Activated CD4-positive, alpha-beta T cell treated with anti-CD3 and anti-CD28 coated beads for 48 hours (primary cell): ENCODE measurements at places on chromosomes 1 and 21.

DNA sequence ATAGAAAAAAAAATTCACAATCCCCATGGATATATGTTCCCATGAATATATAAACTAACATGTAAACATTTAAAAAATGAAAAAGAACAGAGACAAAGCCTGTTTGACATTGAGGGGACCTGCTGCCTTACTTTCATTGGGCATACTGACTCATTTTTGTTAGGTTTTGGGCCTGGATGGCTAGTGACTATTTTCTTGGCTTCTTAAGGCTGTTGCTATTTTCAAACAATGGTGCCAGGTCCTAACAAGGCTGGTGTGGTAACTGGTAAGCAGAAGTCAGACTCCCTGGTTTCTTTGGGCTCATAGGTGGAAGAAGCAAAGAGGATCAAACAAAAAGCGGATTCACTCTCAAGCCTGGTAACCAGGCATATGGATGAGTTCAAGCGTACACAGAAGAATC, 51.0 kb downstream of the LAMC2 start:
- no peak for DNase-seq

- peak; percentile 32 for DNase-seq
These were observed 10.8 kb downstream of the MINDY1 start for GRCh38 chr1:150995896-150996295.

DNA sequence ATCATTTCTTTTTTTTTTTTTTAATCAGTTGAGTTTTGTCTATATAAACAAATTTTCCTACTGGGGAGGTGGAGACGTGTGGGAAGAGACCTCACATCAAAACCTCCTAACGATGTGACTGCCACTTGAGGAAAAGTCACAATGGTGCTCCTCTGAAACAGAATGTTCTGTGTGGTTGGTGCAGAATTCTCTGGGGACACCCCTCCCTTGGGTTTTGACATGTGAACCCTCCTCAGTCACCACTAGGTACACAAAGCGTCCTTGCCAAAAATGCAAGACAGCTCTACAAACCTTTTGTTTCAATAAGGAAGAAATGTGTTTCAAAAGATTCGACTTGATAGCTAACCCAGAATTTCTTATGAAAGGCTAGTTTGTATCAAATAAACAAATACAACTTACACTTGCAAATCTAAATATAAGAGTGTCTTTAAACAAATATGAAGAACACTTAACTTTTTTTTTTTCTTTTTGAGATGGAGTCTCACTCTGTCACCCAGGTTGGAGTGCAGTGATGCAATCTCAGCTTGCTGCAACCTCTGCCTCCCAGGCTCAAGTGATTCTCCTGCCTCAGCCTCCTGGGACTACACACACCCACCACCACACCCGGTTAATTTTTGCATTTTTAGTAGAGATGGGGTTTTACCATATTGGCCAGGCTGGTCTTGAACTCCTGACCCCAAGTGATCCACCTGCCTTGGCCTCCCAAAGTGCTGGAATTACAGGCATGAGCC, 9.3 kb downstream of the SLC25A24 start:
- DNase-seq, result no peak

DNA sequence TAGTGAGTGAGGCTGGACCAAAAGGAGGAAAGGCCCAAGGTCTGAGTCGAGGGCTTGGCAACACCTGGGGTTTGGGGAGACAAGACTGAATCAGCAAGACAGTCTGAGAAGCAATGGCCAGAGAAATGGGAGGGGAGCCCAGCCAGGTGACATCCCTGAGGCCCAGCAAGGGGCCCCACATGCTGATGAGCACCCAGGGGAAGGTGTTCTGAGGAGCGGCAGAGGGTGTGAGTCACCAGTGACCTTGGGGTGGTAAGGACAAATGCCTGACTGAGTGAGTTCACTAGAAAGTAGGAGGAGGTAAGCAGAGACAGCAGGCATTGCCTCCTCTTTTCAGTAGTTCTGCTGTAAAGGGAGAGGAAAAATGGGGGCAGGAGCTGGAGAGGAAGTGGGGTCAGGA, 192.4 kb upstream of the GALNT2 start:
- peak; percentile 22 for DNase-seq

DNA sequence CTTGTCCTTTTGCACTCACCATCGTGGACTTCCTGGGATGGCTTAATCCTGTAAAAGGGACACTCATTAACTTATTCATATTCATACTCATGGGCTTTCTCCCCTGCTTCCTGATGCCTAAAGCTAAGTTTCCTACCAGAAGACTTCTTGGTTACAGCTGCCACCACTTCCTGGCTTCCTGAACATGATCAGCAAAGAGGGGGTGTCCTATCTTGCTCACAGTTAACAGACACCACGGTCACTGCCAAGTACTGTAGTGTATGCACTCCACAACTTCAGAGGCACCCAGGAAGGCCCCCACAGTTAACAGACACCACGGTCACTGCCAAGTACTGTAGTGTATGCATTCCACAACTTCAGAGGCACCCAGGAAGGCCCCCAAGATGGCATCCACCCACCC, 177.8 kb downstream of the SIPA1L2 start:
- DNase-seq, result no peak

DNA sequence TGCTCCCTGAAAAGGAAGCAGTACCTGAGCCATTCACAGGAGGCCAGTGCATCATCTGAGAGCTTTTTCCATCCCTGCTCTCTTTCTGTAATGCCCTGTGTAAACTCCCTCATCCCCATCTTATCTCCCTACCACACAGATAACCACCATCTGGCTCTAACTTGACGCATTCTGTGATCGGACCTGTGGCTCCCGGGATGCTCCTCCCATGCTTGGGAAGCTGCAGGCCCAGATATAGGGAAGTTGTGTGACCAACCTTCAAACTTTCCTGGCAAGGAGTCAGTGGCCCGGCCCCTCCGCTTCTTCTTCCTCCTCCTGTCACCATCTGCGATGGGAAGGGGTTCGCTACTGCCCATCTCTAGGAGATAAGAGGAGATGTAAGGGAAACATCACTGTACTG, 21.1 kb downstream of the MKNK1 start:
- no peak for DNase-seq

DNA sequence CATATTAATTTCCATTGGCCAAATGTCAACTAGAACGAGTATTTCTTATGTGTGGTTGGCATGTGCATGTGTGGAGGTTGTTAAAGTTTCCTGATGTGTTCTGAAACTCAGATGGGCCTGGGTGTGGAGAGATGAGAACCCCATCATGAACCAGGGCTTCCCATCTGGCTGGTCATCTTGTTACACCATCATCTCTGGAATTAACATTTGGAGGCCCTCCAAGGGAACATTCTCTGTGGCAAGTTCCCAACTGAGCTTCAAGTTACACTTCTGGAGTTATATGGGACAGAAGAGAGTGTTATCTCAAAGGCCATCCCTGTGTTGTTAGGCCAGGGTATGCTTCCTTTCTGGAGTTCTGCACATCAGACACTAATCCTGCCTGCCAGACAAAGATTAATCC, 183.6 kb downstream of the TTLL7 start:
- DNase-seq, result no peak

- no peak for DNase-seq
These were observed 465.7 kb downstream of the USP25 start for GRCh38 chr21:16195538-16195910.

- DNase-seq, result no peak
These were observed 462.7 kb upstream of the CXADR start for GRCh38 chr21:17050156-17050555.

DNA sequence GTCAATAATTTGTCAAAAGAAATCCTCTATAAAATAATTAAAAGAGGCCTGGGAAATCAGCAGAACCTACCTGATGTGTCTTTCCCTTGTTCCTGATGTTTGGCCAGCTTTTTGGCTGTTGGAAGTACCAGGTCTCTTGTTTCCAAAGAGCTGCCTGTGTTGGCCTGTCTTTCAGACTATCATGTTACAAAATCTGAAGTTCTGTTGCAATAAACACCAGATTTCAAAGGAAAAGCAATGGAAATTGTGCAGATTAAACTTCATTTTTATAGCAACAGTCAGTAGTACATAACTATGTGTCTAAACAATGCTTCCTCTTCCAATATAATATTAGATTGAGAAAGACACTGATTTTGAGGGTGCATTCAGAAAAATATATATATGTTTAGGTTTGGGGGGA, 647.2 kb upstream of the CXADR start:
- no peak for DNase-seq

DNA sequence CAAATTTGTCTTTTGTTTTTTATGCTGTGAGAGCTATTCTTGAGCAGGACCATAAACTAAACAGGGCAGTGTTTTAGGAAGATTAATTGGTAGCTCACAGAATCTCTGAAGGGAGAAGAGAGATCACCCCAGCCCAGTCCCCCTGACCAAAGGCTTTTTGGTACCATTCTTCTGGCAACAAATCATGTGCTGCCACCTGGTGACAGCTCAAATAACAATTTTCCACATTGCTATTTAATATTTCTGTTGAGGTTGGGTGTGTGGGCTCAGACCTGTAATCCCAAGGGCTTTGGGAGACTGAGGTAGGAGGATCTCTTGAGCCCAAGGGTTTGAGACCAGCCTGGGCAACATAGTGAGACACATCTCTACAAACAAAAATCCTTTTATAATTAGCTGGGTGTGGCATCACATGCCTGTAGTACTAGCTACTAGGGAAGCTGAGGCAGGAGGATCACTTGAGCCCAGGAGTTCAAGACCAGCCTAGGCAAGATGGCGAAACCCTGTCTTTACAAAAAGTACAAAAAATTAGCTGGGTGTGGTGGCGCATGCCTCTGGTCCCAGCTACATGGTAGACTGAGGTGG, 2.2 kb upstream of the TESK2 start:
- DNase-seq, result peak; percentile 54

DNA sequence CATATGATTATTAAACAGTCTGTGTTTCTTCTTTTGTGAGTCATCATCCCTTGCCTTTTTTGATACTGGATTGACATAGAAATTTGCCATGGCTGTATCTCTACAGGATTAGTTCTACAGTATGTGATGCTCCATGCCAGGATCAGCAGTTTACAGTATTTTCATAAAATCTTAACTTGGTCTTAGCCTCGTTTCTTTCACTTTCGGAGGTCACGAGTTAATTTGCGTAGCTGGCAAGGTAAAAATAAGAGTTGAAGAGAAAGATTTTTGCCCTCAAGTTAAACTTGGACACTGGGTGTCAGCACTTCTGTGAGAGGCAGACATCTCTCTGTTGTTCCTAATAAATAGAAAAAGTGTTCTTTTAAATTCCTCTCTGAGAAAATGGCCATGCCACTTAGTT, 79.1 kb downstream of the CACNA1E start:
- no peak for DNase-seq

- DNase-seq, result peak; percentile 10
These were observed 159.0 kb downstream of the BARHL2 start for GRCh38 chr1:90558126-90558525.

GRCh38 chr1:116989835-116990234, 11.7 kb upstream of the CD101 start:
- no peak for DNase-seq

DNA sequence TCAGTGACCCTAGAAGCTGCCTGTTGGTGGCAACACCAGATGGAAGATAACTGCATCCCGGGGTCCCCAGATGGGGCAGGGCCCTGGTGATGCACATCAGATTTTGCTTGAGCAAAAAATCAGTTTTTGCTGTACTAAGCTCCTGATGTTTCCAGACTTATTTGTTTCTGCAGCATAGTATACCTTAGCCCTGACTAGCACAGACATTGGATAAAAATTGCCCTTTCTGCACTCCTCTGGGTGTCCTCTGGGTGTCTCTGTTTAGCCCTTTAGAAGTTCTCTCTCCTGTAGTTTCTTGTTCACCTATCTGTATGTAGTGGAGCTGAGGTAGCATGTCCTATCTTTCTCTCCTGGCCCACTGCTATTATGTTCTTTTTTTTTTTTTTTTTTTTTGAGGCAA, 30.3 kb upstream of the PLA2G2C start:
- DNase-seq, result peak; percentile 27

DNA sequence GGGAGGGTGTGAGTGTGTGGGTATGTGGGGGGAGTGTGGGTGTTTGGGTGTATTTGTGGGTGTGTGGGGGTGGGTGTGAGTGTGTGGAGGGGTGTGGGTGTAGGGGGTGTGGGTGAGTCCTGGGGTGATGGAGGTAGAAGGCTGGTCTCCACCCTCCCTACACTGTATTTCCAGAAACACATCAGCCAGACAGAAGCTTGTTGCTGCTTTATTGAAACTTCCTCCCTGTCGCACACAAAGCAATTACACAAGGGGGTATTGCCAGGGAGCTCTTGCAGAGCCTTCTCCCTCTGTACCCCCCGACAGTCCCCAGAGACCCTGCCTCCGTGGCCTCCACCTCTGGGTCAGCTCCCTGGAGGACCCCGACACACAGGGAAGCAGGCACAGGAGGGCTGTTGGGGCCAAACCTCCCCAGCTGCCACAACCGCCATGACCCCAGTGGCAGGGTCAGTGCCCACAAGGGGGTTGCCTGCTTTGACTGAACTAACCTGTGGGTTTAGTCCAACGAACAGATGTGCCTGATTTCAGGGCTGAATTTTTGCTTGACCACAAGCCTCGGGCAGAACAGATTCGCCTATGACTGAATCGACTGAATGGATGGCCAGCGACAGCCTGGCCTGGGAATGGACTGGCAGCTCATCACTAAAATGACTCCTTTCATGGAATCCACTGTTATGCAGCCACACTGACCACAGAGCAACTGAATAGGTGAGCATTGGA, 9.1 kb upstream of the MATN1 start:
- DNase-seq, result no peak

GRCh38 chr21:28654406-28654805, 338.3 kb downstream of the LTN1 start:
- DNase-seq, result no peak

DNA sequence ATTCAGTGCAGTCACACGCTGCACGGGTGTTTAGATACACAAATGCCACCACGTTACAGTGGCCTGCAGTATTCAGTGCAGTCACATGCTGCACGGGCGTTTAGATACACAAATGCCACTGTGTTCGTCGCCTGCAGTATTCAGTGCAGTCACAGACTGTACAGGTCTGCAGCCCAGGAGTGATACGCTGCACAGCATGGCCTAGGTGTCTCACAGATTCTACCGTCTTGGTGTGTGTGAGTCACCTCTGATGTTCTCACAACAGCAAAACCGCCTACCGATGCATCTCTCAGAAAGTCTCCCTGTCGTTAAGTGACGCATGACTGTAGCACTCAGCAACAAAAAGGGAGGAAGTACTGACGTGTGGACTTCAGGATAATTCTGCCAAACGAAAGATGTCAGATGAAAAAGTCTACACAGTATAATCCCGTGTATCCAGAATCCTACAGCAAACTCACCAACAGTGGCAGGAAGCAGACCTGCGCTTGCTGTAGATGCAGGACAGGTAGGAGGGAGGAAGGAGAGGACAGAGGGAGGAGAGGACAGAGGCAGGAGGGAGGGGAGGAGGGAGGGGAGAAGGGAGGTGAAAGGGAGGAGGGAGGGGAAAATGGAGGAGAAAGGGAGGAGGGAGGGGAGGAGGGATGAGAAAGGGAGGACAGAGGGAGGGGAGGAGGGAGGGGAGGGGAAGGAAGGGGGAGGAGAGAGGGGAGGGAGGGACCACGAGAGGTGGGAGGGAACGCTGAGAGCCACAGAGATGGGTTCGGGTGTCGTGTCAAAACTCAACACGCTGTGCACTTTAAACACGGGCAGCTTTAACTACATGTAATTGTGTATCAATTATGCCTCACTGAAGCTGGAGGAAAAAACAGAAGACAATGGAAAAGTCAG, 36.3 kb upstream of the PCBP3 start:
- peak; percentile 73 for DNase-seq

- DNase-seq, result no peak
These were observed 55.9 kb downstream of the PPP2R5A start for GRCh38 chr1:212341090-212341489.
